ENCODE measurements at places on chromosomes 16 and 17. TPM values are rescaled to one million over a fixed set of nuclear protein-coding genes. Genes with fewer than 3 reads are reported as not detected.
A peak's percentile ranks its signal among the peaks of the same experiment; 100 is the strongest.

- peaks cover 10% of the 10 kb centered on the region for H3K4me1 ChIP-seq
- no peaks in the 10 kb centered on the region for H3K27me3 ChIP-seq
- no peak overlapping the region for H3K4me3 ChIP-seq
- no peaks in the 10 kb centered on the region for H3K36me3 ChIP-seq
Measured at GRCh38 chr16:29116980-29117379, 132.1 kb downstream of the LAT start.

DNA sequence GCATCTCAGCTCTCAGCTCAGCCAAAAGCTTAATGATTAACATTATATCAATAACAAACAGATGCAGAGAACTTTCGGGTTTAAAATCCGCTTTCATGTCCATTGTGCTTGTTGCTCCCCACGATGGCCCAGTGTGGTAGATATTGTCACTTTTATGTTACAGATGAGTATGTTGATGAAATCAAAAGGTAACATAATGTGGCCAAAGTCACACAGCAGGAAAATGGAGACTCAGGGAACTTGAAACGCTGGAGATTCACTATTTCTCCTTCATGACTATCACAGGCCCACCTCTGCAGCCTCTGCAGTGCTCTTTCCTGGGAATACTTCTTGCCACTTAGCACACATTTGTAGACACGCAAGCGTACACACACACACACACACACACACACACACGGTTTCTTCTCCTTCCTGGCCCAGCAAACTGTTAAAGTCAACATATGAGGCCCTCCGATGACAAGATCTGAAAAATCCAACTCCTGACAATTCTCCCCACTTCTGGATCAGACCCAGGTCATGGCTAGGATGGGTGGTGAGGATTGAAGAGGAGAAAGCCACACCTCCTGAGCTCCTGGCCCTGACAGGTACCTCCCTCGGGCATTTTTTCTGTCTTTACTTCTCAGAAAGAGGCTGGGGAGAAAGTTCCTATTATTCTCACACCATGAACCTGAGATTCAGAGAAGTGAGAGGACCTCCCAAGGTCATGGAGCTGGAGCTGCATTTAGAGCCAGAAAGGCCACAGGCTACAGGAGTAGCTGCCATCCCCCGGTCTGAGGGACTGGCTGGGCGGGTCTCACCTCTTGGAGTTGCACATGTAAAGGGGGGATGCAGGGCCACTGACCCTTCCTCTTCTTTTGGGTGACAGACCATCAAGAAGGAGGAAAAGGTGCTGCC is 9.7 kb downstream of the DRC7 start:
- no peak for DNase-seq
- H3K27me3 ChIP-seq, result peaks cover 3% of the 10 kb centered on the region
- no peaks in the 10 kb centered on the region for H3K36me3 ChIP-seq
- H3K27ac ChIP-seq, result no peak overlapping the region
- H3K4me1 ChIP-seq, result no peaks in the 10 kb centered on the region

DNA sequence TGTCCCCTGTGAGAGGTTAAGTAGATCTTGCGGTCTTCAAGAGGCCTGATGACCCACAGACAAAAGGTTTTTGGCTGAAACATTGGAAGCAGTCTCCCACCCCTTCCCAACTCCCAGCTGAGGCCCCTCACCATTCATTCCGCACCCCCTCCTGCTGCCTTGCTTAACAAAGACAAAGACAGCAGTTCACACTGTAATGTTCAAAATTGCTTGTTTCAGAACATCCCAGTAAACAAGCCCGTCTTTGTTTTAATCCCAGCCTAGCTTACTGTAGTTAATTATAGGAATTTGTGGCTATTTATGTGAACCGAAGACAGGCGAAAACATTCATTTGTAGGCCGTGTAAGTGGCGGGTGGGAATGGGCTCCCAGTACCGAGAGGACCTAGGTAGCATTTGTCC is 55.7 kb downstream of the IRX5 start:
- H3K4me3 ChIP-seq, result no peak overlapping the region
- no peak overlapping the region for H3K27ac ChIP-seq
- H3K4me1 ChIP-seq, result no peaks in the 10 kb centered on the region
- H3K36me3 ChIP-seq, result no peaks in the 10 kb centered on the region
- DNase-seq, result no peak

The KRT32 gene
- not detected for total RNA-seq

The MLYCD gene
- total RNA-seq, result 2.7 TPM

The SLFN12 gene
- total RNA-seq, result 52.5 TPM

The MT1G gene
- total RNA-seq, result 0.87 TPM

GRCh38 chr17:44543905-44544523 is 13.3 kb upstream of the FZD2 start:
- H3K27ac ChIP-seq, result peak overlapping the region; percentile 94
- peak overlapping the region; percentile 9 for H3K4me3 ChIP-seq
- peaks cover 55% of the 10 kb centered on the region for H3K4me1 ChIP-seq
- no peak for DNase-seq

DNA sequence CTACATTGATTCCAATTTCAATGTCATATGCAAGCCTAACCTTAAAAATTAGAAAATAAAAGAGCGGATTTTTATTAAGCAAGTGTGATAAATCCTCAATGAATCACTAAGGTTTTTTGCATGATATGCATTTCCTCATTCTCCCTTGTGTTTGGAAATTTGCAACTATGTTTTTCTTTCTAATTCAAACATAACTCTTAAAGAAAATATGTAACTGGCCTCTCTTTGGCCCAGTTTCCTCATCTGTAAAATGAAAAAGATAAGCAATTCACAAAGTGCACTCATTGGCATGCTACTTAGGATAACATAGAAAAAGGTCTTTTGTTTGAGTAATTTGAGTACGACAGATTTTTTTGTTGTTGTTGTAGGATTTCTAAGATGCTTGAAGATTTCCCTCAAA is 295.5 kb downstream of the CDH11 start:
- H3K27ac ChIP-seq, result no peak overlapping the region
- no peaks in the 10 kb centered on the region for H3K27me3 ChIP-seq
- H3K4me1 ChIP-seq, result no peaks in the 10 kb centered on the region
- no peak overlapping the region for H3K4me3 ChIP-seq
- peak; percentile 18 for DNase-seq
- no peaks in the 10 kb centered on the region for H3K36me3 ChIP-seq

- H3K4me1 ChIP-seq, result peaks cover 4% of the 10 kb centered on the region
- H3K27ac ChIP-seq, result no peak overlapping the region
- peaks cover 13% of the 10 kb centered on the region for H3K27me3 ChIP-seq
Measured at GRCh38 chr16:21257284-21257683, 20.8 kb downstream of the CRYM start.

- DNase-seq, result no peak
- no peaks in the 10 kb centered on the region for H3K27me3 ChIP-seq
- no peaks in the 10 kb centered on the region for H3K36me3 ChIP-seq
- no peak overlapping the region for H3K27ac ChIP-seq
Measured at GRCh38 chr16:1377406-1378010, 25.8 kb downstream of the GNPTG start.

GRCh38 chr17:35244341-35245195 is 1.7 kb downstream of the SLFN5 start:
- peak overlapping the region; percentile 91 for H3K27ac ChIP-seq
- no peaks in the 10 kb centered on the region for H3K27me3 ChIP-seq
- peak; percentile 57 for DNase-seq
- peaks cover 18% of the 10 kb centered on the region for H3K4me1 ChIP-seq
- H3K36me3 ChIP-seq, result peaks cover 2% of the 10 kb centered on the region
- peak overlapping the region; percentile 89 for H3K4me3 ChIP-seq

DNA sequence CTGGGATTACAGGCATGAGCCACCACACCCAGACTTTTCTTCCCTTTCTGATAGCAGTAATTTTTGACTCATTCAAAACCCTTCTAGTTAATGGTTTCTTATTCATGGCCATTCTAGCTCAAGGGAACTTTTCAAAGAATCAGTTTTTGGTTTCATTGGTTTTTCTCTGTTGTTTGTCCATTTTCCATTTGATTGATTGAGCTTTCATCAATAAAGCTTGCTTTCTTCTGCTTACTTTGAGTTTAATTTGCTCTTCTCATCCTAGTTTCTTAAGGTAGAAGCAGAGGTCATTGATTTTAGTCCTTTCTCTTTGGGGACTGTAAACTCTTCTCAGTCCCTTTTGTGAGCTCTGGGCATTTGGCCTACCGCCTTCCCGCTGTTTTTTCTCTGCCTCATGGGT is 82.0 kb upstream of the CHMP6 start:
- DNase-seq, result no peak
- H3K27me3 ChIP-seq, result no peaks in the 10 kb centered on the region
- peaks cover 4% of the 10 kb centered on the region for H3K36me3 ChIP-seq
- H3K4me3 ChIP-seq, result no peak overlapping the region
- no peak overlapping the region for H3K27ac ChIP-seq

DNA sequence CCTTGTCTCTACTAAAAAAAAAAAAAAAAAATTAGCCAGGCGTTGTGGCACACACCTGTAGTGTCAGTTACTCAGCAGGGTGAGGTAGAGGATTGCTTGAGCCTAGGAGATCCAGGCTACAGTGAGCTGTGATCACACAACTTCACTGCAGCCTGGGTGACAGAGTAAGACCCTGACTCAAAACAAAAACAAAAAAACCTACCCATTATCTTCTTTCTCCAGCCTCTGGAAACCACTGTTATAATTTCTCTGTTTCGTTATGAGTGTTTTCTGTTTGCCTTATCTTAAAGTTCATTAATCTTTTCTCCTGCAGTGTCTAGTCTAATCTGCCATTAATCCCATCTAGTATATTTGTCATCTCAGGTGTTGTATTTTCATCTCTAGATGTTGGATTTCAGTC is 18.6 kb upstream of the CLTC start:
- H3K4me3 ChIP-seq, result no peak overlapping the region
- no peaks in the 10 kb centered on the region for H3K27me3 ChIP-seq
- H3K36me3 ChIP-seq, result peaks cover 12% of the 10 kb centered on the region
- H3K27ac ChIP-seq, result no peak overlapping the region

The SKAP1 gene
- total RNA-seq, result not detected

DNA sequence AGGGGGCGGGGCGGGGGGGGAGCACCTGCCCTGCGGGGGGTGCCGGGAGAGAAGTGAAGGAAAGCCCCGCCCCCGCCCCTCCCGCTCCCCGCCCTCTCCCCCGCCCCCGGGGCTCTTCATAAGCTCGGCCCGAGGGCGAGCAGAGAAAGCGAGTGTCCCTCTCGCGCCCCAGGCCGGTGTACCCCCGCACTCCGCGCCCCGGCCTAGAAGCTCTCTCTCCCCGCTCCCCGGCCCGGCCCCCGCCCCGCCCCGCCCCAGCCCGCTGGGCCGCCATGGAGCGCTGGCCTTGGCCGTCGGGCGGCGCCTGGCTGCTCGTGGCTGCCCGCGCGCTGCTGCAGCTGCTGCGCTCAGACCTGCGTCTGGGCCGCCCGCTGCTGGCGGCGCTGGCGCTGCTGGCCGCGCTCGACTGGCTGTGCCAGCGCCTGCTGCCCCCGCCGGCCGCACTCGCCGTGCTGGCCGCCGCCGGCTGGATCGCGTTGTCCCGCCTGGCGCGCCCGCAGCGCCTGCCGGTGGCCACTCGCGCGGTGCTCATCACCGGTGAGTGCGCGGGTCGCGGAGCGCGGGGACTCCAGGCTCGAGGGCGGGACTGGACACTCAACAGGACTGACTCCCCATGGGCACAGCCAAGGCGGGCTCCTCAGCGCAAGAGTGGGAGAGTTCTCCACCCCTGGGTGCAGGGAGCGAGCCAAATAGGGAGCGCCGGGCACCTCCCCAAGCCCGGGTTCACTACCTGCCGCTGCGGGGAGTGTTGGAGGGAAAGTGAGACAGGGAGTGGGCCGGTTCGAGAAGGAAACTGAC is at the start of gene HSD11B2:
HSD11B2 (plus strand) TSS at position 145 of the 798 bp plus-strand sequence; CDS start at position 273, 128 bp downstream.
- no peak within 1 kb of the TSS for H3K27ac ChIP-seq
- H3K4me1 ChIP-seq, result peaks cover 4% of the 10 kb centered on the region
- no peaks in the 10 kb centered on the region for H3K36me3 ChIP-seq
- peaks cover 31% of the 10 kb centered on the region for H3K27me3 ChIP-seq

The SLC6A2 gene
- total RNA-seq, result not detected

The KRT39 gene
- not detected for total RNA-seq

- H3K27ac ChIP-seq, result no peak overlapping the region
- no peak for DNase-seq
- no peaks in the 10 kb centered on the region for H3K27me3 ChIP-seq
Measured at GRCh38 chr17:79651761-79652160, 40.9 kb upstream of the RBFOX3 start.

- H3K27me3 ChIP-seq, result peaks cover 2% of the 10 kb centered on the region
- H3K36me3 ChIP-seq, result no peaks in the 10 kb centered on the region
- H3K4me3 ChIP-seq, result no peak overlapping the region
- H3K27ac ChIP-seq, result no peak overlapping the region
Measured at GRCh38 chr16:11650641-11651591, 17.3 kb upstream of the SNN start.

- H3K36me3 ChIP-seq, result no peaks in the 10 kb centered on the region
- no peaks in the 10 kb centered on the region for H3K4me1 ChIP-seq
- H3K27me3 ChIP-seq, result peaks cover 3% of the 10 kb centered on the region
- no peak overlapping the region for H3K4me3 ChIP-seq
Measured at GRCh38 chr16:58317608-58318152, 22.9 kb upstream of the PRSS54 start.

- H3K27me3 ChIP-seq, result no peaks in the 10 kb centered on the region
- no peaks in the 10 kb centered on the region for H3K36me3 ChIP-seq
- no peak overlapping the region for H3K4me3 ChIP-seq
- DNase-seq, result peak; percentile 70
Measured at GRCh38 chr17:72460711-72461110, 339.9 kb downstream of the SOX9 start.

DNA sequence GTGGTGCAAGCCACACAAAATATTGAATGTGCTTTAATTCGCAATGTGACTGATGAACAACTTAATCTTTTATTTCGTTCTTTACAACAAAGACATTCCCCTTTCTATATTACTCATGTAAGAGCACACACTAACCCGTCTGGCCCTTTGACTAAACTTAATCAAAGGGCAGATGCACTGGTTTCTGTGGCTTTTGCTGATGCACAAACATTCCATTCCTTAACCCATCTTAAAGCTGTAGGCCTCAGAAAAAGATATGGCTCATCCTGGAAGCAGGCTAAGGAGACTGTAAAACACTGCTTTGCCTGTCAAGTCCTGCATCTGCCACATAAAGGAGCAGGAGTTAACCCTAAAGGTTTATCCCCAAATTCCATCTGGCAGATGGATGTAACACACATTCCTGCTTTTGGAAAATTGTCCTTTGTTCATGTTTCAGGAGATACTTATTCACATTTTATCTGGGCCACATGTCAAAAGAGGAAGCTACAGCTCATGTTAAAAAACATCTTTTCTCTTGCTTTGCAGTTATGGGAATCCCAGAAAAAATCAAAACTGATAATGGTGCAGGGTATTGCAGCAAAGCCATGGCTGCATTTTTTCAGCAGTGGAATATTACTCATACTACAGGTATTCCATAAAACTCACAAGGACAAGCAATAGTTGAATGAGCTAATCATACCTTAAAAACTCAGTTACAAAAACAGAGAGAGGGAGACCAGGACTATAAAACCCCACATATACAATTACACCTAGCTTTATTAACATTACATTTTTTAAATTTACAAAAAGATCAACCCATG is 137.2 kb downstream of the AHSP start:
- H3K36me3 ChIP-seq, result no peaks in the 10 kb centered on the region
- peak; percentile 54 for DNase-seq
- H3K27ac ChIP-seq, result no peak overlapping the region
- H3K4me1 ChIP-seq, result no peaks in the 10 kb centered on the region
- H3K27me3 ChIP-seq, result no peaks in the 10 kb centered on the region
- no peak overlapping the region for H3K4me3 ChIP-seq

GRCh38 chr17:54172096-54172984 is 349.6 kb downstream of the KIF2B start:
- no peak overlapping the region for H3K4me3 ChIP-seq
- H3K36me3 ChIP-seq, result no peaks in the 10 kb centered on the region
- H3K27me3 ChIP-seq, result no peaks in the 10 kb centered on the region
- no peak overlapping the region for H3K27ac ChIP-seq
- DNase-seq, result peak; percentile 0
